Uterus (tissue), 4 donors: ENCODE measurements at places on chromosomes 6 and 20.

GRCh38 chr20:18541741-18542140, 25.5 kb upstream of the SMIM26 start:
- DNase-seq, result no peak

GRCh38 chr6:86780923-86781322, 156.4 kb upstream of the HTR1E start:
- no peak for DNase-seq

GRCh38 chr6:112357791-112358190, 10.7 kb downstream of the RFPL4B start:
- no peak for DNase-seq

DNA sequence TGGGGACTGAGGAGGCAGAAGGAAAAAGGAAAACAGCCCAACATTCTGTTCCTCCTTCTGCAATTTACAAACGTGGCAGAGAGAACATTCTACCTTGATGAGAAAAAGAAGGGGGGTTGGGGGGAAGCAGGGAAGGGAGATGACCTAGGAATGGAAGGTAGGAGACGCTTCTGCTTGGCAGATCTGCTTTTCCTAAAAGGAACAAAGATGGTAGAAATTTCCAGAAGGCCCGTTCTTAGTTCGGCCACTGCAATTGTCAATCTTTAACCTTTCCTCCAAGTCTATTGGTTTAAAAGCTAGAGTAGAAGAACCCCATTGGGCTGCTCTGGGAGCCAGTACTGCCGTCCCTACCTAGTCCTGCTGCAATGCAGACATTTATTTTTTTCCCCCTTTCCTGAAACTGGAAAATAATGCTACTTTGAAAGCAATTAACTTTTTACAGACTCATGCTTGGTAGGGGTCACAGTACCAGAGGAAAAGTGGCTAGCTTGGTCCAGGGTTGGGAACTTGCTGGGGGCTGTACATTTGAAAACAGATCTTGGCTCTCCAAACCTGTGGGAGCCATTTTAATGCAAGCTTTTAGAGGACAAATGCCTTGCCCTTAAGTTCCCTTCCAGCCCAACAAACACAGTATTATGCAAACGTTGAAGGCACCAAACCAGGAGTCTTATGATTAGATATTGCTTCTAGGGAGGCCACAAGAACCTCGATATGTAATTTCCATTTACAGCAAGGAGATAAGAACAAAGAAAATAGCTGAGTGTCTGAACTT, 2.6 kb downstream of the ZMYND8 start:
- DNase-seq, result no peak

DNA sequence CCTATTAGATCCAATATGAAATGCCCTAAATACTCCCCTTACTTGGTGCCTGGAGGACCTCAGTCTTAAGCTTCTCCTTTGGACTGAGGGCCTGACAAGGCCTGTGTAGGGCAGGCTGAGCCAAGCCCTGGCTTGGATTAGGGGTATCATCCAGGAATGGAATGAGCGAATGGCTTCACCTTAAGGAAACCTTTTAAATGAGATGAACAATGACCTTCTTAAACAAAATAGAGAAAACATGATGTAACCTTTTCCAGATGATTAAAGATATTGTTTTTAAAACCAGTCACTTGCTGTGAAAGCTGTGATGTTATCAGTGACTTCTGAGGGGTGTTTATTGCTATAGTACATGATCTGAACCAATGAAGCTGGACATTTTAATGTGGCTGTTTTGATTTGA, 55.5 kb downstream of the TRAF3IP2 start:
- DNase-seq, result no peak

DNA sequence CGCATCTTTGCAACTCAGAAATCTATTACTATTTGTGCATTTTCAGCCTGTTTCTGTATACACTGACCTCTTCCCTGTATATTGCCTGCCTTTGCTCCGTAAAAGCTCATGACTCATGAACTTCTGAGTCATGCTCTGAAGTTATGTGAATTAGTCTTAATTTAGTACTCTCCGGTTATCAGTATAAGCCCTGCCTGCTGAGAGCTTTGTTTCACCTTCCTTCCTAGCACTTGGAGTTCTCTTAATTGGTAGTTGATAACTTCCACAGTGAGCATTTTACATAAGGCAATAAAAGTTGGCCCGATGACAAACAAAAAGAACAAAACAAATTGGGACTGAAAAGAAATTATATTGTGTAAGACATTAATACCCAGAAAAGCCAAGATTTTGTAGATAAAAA, 231.4 kb downstream of the GJA1 start:
- no peak for DNase-seq

- DNase-seq, result no peak
Measured at GRCh38 chr20:23517719-23518118, 26.8 kb downstream of the CST8 start.

- DNase-seq, result no peak
Measured at GRCh38 chr6:75345413-75345812, 60.8 kb upstream of the TMEM30A start.

- no peak for DNase-seq
Measured at GRCh38 chr6:84575264-84575663, 189.1 kb downstream of the TBX18 start.

GRCh38 chr6:17938901-17939300, 48.5 kb downstream of the KIF13A start:
- DNase-seq, result no peak

GRCh38 chr20:62627901-62628612, 14.2 kb upstream of the SLCO4A1 start:
- no peak for DNase-seq

DNA sequence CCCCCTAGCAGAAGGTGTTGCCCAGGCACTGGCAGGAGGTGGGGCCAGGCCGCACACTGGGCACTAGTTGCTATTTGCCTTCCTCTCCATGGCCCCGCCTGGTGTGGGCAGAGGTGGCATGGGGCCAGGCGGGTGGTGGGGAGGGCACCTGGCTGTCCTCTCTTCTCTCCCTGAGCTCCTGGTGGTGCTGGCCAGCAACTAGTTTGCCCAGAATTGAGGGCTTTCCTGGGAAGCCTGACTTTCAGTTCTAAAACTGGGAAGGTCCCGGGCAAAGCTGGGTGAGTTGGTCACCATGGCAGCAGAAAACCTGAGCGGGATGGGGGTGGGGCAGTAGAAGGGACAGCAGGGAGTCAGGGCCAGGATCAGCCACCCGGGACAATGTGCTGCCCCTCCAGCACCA, 48.2 kb downstream of the RBM38 start:
- peak; percentile 47 for DNase-seq

- DNase-seq, result no peak
Measured at GRCh38 chr6:4714961-4715501, 61.2 kb upstream of the CDYL start.

GRCh38 chr6:136085370-136086115, 164.6 kb downstream of the MTFR2 start:
- no peak for DNase-seq

DNA sequence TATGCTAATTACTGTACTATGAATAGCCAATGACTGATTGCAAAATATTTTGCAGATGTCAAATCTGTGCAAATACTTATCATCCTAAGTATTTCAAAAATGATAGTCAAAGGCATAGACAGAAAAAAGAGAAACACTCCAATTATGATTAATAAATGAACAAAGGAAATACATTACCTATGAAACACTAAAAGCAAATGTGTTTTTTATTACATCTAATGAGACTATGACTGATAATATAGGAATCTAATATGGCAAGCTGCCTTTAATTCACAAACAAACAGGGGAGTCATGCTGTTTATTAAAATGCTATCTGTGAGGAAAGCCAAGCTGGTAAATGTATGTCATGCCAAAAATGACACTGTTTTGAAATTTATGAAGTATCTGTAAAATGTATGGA, 713.2 kb upstream of the NRSN1 start:
- no peak for DNase-seq

DNA sequence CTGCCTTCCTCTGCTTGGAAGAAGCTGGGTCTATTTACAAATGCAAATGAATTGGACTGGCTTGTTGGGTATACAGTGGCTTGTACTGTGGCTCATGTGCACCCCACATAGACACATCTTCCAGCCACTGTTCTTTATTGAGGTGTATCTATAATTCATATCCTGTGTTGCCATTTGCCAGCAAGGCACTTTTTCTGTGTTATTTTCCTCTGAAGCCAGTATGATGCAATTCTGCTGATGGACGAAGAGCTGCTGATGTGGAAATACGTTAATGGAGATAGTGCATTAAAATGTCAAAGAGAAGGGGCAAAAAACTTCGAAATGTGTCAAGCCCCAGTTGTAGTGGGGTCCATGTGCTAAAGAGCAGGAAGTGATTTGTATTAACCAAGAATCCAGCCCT, 167.5 kb downstream of the TMEM242 start:
- no peak for DNase-seq

DNA sequence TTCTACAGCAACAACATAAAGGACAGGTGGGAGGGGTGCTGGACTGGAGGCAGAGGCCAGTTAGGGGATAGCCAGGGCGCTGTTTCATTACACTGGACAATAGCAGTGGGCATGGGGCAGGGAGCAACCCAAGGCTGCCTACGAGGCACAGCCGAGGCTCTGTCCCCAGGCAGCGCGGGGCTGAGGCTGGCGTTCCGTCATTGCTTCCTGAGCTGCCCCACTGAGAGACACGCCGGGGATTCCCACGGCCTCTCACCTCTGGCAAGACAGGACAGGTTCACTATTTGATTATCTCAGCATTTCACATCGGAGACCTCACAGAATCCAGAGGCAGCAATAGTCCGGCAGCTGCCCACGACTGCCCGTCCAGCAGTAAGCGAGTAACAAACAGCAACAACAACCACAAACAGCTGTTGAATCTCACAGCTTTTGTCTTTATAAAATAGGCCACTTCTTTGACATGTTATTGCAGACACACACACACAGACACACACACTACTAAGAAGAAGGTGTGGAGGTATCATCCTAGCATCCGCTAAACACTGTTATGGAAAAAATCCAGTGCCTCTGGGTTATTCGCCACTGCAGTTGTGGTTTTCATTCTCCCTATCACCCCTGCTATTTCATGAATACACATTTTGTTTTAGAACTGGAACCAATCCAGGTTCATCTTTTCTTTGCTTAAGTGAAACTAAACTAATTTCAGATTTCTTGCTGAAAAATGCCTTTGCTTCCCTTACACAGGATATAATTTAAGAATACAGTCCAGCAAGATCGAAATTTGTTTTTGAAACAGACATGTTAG, 19.5 kb downstream of the KIF25 start:
- no peak for DNase-seq

- no peak for DNase-seq
Measured at GRCh38 chr6:26006086-26006939, 43.7 kb downstream of the TRIM38 start.

DNA sequence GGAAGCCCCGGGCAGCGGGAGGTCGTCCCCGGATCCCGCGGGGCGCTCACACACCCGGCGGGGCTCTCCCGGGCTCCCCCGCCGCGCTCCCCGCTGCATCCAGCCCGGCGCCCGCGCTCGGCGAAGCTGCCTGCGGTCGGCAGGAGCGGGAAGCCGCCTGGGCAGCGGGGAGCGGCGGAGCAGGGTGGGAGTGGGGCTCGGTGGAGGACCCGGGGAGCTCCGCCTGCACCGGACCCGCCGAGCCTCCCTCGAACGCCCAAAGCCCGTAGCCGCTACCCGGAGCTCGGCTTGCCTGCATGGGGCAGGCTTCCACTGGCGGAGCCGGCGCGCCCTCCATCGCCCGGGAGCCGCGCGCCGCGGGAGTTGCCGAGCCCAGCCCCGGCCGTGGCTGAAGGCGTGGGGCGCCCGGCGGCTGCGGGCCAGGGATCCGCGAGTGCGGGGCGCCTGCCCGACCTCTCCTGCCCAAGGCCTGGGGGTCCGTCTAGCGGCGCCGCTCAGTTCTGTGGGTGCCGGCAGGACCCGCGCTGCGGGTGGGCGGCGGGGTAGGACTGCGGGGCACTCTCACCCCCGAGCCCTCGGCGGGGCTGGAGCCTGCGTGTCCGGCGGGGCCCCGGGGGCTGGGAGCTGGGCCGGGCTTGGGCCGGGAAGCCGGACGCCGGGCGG, 671 bp downstream of the CDH4 start:
- no peak for DNase-seq

- DNase-seq, result peak; percentile 13
Measured at GRCh38 chr20:25220021-25220730, 24.7 kb downstream of the ENTPD6 start.

GRCh38 chr6:79928478-79928998, 18.8 kb downstream of the ELOVL4 start:
- no peak for DNase-seq

DNA sequence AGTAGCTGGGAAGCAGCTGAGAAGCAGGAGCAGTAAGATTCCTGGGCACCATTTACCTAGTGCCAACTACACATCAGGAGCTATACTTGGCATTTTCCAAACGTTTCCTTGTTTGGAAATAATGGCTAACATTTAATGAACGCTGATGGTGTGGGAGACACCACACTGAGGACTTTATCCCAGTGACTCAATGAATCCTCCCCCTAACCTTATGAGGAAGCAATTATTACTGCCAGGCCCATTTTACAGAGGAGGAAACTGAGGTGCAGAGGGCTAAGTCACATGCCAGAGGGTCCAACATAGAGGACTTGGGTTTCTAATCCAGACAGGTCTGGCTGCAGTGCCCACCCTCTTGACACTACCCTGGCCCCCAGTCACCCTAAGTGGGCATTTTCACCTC, 6.1 kb downstream of the PTGIS start:
- no peak for DNase-seq

DNA sequence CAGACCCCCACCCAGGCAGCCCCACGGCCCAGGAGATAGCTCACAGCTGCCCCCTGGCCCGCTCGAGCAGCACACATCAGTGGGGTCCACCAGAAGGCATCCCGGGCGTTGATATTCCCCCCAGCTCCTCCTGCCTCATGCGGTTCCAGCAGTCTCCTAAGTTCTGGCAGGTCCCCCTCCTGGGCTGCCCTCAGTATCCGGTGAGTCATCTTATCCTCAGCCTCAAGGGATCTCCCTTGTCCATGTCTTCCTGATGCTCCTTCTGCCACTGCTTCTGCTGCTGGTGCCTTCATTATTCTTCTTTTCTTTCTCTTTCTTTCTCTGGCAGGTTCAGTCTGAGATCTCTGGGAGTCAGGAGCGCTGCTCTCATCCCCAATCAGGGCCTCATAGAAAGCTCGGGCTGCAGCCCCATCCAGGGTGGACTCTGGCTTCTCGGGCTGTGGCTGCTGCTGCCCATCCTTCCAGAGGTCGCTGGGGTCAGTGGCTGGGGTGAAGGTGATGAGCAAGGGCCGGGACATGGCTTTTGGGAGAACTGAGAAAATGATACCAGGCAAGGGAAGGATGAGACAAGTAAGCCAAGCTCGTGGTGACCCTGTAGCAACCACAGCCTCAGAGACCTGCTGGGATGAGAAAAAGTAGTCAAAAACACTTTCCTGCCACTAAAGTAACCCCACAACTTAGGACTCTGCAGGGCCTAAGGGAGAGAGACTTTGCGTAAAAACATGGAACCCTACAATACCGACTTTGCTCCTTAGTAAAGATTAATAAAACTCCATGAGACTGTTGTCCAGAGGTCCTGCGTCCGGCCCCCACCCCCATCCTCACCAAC, 622 bp downstream of the GPANK1 start:
- DNase-seq, result peak; percentile 58

GRCh38 chr20:5586720-5587119, 163.5 kb upstream of the SHLD1 start:
- no peak for DNase-seq

DNA sequence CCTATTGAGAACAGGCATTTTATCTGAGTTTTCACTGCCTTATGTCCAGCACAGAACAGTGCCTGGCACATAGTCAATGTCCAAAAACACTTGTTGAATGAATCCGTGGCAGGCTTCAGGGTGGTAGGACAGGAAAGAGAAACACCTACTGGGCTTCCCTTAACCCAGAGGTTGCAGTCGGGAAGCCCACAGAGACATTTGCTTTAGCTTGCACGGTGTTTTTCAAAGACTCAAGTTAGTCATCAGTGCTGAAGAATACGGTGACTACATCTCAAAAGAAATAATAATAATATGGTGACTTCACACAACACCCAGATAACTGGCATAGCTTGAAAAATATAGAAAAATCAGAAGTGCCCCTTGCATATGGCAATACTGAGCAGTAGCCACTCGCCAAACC, 160.4 kb downstream of the CD83 start:
- DNase-seq, result no peak
